Posterior cingulate gyrus (tissue), 11 donors: ENCODE measurements at places on chromosomes 16 and 17.

DNA sequence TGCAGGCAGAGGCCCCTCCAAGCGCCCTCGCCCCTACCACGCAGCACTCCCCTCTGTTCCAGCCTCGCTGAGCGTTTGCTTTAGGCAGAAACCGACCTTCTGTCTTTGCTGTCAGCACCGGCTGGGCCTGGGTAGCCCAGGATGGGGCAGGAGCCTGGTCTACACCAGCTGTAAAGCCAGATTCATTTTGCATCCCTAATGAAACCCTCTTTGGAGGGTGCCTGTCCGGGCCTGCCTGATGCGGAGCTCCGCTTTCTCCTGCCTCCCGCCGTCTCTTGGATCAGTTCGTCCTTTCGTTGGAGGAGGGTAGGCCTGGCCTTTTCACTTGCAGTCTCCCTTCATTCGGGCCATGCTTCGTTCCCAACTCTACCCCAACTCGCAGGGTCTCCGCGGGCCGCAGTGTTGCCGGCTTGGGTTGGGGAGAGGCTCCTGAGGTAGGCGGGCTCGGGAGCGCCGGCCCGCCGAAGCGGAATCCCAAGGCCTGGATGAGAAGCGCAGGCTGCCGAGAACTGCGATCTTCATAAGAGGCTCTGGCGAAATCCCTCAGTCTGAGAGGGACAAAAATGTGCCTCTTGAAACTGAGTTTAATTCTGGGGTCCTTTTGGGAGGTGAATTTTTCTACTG is 4.8 kb upstream of the HOXB8 start:
- DNase-seq = no peak

DNA sequence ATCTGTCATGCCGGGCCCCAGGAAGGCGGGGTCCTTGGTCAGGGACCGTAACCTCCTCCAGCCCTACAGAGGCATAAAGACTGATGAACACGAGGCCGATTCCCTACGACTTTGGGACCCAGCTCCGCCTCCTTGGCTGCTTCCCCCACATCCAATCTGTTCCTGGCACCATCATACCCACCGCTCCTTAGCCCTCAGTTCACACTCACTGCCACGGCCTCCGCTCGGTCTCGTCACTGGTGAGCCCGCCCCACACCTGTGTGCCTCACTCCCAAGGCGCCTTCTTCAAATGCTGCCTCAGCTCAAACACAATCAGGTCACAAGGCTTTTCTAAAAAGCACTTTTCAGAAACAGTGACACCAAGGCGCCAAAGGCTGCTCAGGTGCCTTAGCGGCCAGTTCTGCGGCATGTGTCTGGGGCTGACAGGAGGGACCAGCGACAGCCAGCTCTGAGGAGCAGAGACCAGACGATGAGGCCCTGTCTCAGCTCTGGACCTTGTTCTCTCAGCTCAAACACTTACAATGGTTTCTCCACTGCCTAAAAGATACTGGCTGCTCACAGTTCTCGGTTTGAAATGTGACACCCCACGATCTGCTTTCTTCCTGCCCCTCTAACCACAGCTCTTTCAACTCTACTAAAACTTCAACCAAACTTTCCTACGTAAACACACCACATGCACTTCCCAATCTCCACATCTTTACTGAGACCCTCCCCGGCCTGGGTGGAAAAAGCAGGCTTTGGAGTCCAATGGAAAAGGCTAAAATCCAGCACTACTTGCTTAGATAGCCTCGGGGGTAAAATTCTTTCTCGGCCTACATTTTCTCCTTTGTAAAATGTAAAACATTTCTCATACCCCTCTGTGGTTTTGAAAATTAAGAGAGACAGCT is 33.2 kb downstream of the CYB5D2 start:
- no peak for DNase-seq

- no peak for DNase-seq
These were observed 1.5 kb downstream of the ZNF688 start for GRCh38 chr16:30569746-30570635.

DNA sequence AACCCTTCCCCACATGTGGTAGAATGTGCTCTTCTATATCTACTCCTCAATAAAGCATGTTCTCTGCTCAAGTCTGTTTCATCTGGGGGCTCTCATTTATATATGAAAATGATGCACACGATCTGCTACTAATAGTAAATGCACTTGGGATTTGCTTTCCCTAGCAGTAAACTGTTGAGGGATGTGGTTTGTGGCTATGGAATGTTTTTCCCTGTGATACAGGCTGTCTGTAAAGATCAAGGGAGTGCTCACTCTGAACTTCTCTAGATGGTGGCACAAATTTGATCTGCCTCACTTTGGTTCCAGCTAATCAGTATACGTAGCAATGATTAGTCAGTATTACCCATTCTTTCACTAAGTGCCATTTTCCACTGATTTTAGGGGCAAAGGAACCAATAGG is 18.8 kb downstream of the TAC4 start:
- no peak for DNase-seq

GRCh38 chr17:28648698-28649097 is 3.7 kb upstream of the BLTP2 start:
- no peak for DNase-seq

GRCh38 chr16:60741810-60742209 is 1294.4 kb downstream of the CDH8 start:
- no peak for DNase-seq

GRCh38 chr16:73204359-73205152 is 156.6 kb upstream of the ZFHX3 start:
- no peak for DNase-seq

GRCh38 chr17:66849851-66850580 is 15.1 kb downstream of the CACNG5 start:
- no peak for DNase-seq

DNA sequence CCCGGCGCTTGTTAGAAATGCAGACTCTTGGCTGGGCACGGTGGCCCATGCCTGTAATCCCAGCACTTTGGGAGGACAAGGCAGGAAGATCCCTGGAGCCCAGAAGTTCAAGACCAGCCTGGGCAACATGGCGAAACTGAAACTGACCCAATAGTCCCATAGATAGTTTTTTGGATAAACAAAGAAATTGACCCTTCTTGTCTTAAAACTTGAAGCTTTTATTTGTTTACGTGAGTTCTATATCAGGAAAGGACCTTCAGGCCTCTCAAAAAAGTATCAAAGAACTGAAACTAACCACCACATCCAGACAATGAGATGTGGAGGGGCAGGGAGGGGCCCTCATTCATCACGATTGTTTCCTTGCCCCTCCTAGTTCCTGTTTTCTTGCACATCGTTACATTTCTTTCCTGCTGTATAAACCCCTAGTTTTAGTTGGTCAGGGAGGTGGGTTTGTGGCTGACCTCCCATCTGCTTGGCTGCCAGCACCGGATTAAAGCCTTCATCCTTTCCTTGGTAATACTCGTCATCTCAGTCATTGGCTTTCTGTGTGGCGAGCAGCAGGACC is 29.9 kb upstream of the PRM1 start:
- no peak for DNase-seq

DNA sequence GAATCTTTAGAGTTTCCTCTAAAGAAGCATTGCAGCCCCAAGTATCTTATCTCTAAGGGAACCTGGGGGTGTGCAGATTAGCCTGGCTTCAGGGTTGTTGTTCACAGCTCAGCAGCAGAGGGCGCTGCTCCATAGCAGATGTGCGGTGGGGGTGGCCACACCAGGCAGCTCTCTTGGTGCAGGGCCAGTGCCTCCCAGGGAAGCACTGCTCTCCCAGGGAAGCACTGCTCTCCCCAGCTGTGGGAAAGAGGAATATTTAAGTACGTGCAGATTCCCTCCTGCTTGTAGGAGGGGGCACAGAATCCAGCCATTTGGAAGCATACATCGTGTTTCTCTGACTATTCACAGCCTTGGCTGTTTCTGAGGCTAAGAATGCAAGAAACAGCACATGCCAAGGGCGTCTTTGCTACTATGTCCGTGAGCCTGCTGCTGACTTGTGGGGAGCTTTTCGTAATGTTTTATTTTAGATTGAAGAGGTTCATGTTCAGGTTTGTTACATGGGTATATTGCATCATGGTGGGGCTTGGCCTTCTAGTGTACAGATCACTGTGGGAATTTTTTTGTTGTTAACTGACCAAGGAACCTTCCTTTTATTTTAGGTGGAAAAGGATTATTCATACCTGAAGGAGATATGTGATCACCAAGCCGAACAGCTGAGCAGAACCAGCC is 217.8 kb downstream of the SPECC1 start:
- peak; percentile 96 for DNase-seq

DNA sequence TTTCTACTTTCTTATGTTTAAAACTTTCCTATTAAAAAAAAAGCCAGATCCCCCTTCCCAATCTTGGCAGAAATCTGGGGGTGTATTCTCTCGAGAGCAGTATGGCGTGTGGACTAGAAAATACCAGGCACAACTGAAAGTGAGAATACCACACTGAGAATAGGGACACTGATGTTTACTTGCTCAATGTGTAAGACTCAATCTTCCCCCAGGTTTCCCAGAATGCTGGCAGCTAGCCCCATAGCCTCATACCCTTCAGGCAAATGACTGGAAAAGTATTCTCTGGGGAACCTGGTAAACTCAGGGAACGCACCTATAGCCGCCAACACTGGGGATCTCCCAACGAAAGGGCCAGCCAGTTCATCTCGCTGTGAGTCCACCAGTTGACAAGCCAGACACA is 15.3 kb downstream of the ZZEF1 start:
- no peak for DNase-seq

GRCh38 chr17:76659928-76660655 is 16.5 kb upstream of the ST6GALNAC1 start:
- DNase-seq = peak; percentile 72

- no peak for DNase-seq
These were observed 245.6 kb downstream of the CA10 start for GRCh38 chr17:51912939-51913338.

DNA sequence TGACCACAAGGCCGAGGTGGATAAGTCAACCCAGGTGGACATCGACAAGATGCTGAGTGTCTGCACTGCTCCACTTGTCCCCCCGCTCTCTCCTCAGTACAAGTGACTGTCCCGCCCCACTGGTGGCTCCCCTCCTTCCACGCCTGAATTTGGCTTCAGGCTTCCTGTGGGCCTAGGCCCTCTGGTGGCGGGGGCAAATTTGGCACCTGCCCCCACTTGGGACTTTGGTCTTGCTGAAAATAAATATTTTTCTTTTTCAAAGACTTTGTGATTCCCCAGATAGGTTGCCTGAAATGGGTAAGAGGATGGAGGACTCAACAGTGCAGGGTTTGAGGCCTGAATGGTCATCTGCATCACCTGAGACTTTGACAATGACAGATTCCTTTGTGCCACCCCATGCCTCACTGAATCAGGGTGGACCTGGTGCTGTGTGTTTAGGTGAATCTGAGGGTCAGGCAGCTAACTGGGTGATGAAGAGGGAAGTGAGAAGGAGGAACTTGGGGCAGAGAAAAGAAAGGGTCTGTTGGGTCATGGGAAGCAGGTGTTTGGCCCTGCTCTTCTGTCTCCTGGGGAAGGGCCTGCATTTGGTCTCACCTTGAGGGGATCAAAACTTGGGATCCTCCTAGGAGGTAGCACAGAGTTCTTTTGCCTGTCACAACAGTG is 2.0 kb downstream of the C16orf86 start:
- DNase-seq = no peak

DNA sequence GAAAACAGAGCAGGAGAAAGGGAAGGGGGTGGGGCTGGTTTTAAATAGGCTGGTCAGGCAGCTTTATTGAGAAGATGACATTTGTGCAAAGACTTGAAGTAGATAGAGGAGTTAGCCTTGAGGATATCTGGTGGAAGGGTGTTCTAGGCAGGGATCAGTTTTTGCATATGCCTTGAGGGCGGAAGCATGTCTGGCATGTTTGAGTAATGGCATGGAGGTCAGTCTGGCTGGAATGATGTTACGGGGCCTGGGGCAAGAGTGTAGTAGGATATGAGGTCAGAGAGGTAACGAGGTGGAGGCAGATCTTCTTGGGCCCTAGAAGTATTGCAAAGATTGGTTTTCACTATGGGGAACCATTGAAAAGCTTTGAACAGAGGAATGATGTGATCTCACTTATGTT is 4.8 kb downstream of the RABEP1 start:
- no peak for DNase-seq

- peak; percentile 91 for DNase-seq
These were observed 25.0 kb upstream of the GNG13 start for GRCh38 chr16:825341-826061.

DNA sequence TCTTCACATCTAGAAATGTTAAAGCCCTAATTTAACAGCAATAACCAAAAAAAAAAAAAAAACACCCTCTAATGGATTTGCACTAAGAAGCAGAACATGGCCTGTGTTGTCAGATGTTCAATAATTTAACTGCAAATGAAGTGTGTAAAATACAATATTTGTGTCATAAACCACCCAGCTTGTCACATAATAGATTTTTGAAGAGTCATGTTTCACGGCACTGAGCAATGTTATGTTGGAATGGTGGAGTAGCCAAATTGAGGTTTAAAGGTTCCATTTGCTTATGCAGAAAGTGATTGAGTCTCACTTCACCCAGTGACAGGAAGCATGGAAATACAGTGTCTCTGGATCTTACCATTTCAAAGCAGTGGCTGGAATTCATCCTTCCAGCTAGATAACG is 173.2 kb upstream of the XYLT1 start:
- DNase-seq = no peak

- no peak for DNase-seq
These were observed 283.0 kb downstream of the MAF start for GRCh38 chr16:79317521-79317920.

DNA sequence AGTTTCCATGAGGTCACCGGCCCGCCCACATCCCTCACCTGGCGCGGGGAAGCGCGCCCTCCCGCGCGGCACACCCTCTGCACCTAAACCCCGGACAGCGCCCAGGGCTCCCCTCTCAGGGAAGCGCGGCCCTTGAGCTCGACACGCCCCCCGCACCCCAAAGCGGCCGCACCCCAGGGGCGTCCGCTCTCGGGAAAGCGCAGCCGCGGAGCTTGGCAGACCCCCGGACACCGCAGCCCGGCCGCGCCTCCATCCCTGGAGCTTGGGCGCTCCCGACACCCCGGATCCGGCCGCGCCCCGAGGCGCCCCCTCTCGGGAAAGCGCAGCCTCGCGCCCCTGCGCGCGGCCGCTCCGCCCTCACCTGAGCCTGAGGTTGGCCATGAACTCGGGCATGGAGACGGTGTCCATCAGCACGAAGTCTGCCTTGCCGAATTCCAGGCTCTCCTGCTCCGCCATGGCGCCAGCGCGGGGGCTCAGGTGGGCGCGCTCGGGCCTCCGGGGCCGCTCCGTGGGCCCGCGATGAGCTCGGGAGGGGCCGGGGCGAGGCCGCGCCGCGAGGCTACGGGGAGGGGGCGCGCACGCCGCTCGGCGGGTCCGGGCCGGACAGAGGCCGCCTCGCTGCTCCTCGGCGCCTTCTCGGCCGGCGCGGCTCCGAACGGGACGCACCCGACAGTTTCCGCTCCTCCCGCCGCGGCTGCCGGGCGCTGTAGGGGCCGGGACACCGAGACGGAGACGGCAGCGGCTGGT is at the start of gene MYO1D:
TSS of gene MYO1D (minus strand) at position 708 of the 747 bp plus-strand sequence. CDS start at position 456, 252 bp downstream.
- DNase-seq = peak; percentile 87

DNA sequence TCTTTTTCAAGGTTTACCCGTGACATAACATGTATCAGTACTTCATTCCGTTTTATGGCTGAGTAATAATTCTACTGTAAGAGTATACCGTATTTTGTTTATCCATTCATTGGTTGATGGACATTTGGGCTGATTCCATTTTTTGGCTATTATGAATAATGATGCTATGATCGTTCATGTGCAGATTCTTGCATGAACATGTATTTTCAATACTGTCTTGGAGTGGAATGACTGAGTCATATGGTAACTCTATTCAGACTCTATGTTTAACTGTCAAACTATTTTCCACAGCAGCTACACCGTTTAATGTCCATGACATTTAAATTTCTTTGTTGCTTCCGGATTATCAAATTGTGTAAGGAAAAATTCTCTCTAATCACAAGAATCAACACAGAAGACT is 17.9 kb downstream of the BFAR start:
- no peak for DNase-seq

GRCh38 chr16:1199347-1200013 is 25.6 kb downstream of the TPSG1 start:
- DNase-seq = no peak

- no peak for DNase-seq
These were observed 155.0 kb downstream of the HS3ST2 start for GRCh38 chr16:22968931-22969330.
